Karpas-422 (cell line): ENCODE measurements at places on chromosomes 3 and 15. TPM values are rescaled to one million over a fixed set of nuclear protein-coding genes. Genes with fewer than 3 reads are reported as not detected.

CYP1A2 gene
- total RNA-seq, result not detected in 2 replicates

PIF1 gene
- 18.6 and 60.0 TPM in 2 replicates for total RNA-seq

DPPA4 gene
- total RNA-seq, result not detected in 2 replicates

LRRN1 gene
- total RNA-seq, result not detected in 2 replicates

THPO gene
- total RNA-seq, result 6.6 and 12.5 TPM in 2 replicates

CCDC13 gene
- 1.9 and 4.2 TPM in 2 replicates for total RNA-seq

ITPKA gene
- total RNA-seq, result not detected in 2 replicates

DGKG gene
- total RNA-seq, result 0.04 and 0.14 TPM in 2 replicates

CLDN1 gene
- total RNA-seq, result not detected in 2 replicates

CCRL2 gene
- total RNA-seq, result 0.14 TPM in 1 of 2 replicates, not detected in the other

CRABP1 gene
- total RNA-seq, result not detected in 2 replicates

TTC21A gene
- total RNA-seq, result 8.7 and 9.5 TPM in 2 replicates

OXTR gene
- total RNA-seq, result 4.1 and 9.9 TPM in 2 replicates

KY gene
- total RNA-seq, result not detected in 2 replicates

INAFM2 gene
- total RNA-seq, result 5.8 and 9.2 TPM in 2 replicates

CNTN4 gene
- 0.18 and 0.19 TPM in 2 replicates for total RNA-seq

TRPM1 gene
- total RNA-seq, result not detected in 2 replicates

CCK gene
- not detected in 2 replicates for total RNA-seq

CMTM8 gene
- total RNA-seq, result 0.14 and 0.19 TPM in 2 replicates

IGSF11 gene
- total RNA-seq, result not detected in 2 replicates

ROPN1B gene
- not detected in 2 replicates for total RNA-seq

GOLGA8O gene
- not detected in 2 replicates for total RNA-seq

AHSG gene
- not detected in 2 replicates for total RNA-seq

ZKSCAN7 gene
- 7.3 and 13.7 TPM in 2 replicates for total RNA-seq

DZIP1L gene
- total RNA-seq, result not detected in 2 replicates

SEMA3F gene
- not detected in 2 replicates for total RNA-seq

GALNT15 gene
- total RNA-seq, result not detected in 2 replicates

WDR72 gene
- not detected in 2 replicates for total RNA-seq

LTF gene
- not detected in 2 replicates for total RNA-seq

COL6A6 gene
- total RNA-seq, result not detected in 2 replicates

FOXL2 gene
- not detected in 2 replicates for total RNA-seq

ZBTB11 gene
- total RNA-seq, result 19.0 and 28.9 TPM in 2 replicates

GOLGA8M gene
- total RNA-seq, result not detected in 2 replicates

SENP8 gene
- total RNA-seq, result 1.0 and 6.8 TPM in 2 replicates

MUC20 gene
- total RNA-seq, result 0.22 and 1.6 TPM in 2 replicates

ISLR2 gene
- total RNA-seq, result not detected in 2 replicates
